Panc1 (cell line): ENCODE measurements at places on chromosomes 13 and 19. TPM values are rescaled to one million over a fixed set of nuclear protein-coding genes. Genes with fewer than 3 reads are reported as not detected.

The RFPL4A gene
- not detected for total RNA-seq

The ZNF730 gene
- 0.08 TPM for total RNA-seq

The KLK12 gene
- not detected for total RNA-seq

The ELAVL3 gene
- not detected for total RNA-seq

The MUC16 gene
- 3.4 TPM for total RNA-seq

GRCh38 chr13:40178130-40178529 lies 488.3 kb downstream of the FOXO1 start:
- H3K4me3 ChIP-seq = no peak overlapping the region
- H3K27ac ChIP-seq = no peak overlapping the region
- DNase-seq = no peak
- H3K36me3 ChIP-seq = no peaks in the 10 kb centered on the region
- no peaks in the 10 kb centered on the region for H3K4me1 ChIP-seq

DNA sequence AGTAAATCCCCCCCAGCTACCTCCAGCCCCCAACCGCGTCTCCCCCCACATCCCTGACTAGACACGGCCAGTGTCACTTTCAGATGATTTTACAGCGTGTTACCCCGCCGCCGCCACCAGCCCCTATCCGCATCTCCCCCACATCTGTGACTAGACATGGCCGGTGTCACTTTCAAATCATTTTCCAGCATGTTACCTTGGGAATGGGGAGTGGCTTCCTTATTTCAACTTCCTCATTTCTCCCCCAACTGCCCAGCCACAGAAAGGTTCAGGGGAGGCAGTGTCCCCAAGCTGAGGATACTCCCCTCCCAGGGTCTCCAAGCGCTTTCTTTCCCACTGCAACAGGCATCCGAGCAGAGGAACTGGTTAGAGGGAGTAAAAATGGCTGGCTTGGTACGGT lies 18.4 kb downstream of the ADGRL1 start:
- H3K27me3 ChIP-seq = no peaks in the 10 kb centered on the region
- H3K4me3 ChIP-seq = no peak overlapping the region
- DNase-seq = no peak
- no peaks in the 10 kb centered on the region for H3K4me1 ChIP-seq

- H3K27me3 ChIP-seq = no peaks in the 10 kb centered on the region
- no peaks in the 10 kb centered on the region for H3K4me1 ChIP-seq
- H3K27ac ChIP-seq = no peak overlapping the region
- H3K4me3 ChIP-seq = peak overlapping the region; percentile 32; the same call in 1 of the 2 replicates
Measured at GRCh38 chr19:56477429-56478338, 539 bp upstream of the ZNF667 start.

DNA sequence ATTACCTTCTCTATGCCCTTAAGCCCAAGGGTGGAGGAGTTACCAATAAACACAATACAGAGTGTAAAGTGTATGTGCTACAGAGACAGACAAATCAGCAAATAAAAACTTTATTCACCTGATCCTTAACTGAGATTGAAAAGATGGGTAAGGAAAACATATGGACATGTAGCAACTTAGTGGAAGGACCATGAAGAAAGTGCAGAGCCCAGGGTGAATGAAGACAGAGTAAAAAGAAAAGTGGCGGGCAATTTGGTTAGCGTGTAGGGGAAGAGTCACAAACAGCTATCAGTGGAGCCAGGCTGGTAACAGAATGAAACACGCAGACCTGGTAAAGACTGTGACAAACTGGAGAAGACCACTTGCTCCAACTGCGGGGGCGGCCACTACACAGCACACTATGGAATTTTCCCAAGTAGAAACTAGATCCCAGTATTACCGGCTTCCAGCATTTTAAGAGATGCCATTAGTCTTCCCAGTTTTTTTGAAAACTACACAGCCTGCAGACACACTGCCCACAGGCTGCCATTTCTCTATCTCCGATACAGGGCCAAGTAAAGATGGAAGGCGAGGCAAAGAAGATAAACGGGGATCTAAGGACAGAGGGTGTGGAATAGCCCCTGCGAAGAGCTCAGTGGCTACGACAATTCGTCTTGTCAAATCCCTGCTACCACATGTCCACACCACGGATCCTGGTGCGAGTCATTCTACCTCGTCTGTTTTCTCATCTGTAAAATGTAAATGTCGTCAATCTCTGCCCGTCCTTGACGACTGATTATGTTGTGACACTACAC lies 1.2 kb downstream of the UQCRFS1 start:
- H3K36me3 ChIP-seq = peaks cover 4% of the 10 kb centered on the region
- H3K27ac ChIP-seq = peak overlapping the region; percentile 97
- DNase-seq = no peak
- H3K4me1 ChIP-seq = peaks cover 17% of the 10 kb centered on the region; the same call in 1 of the 2 replicates

- DNase-seq = no peak
- no peaks in the 10 kb centered on the region for H3K36me3 ChIP-seq
- H3K4me1 ChIP-seq = no peaks in the 10 kb centered on the region
- no peak overlapping the region for H3K27ac ChIP-seq
- H3K27me3 ChIP-seq = 0 out of 2 replicates have a peak, but pooled peaks cover 2% of the 10 kb centered on the region
- H3K4me3 ChIP-seq = no peak overlapping the region
Measured at GRCh38 chr13:29689548-29689947, 94.1 kb upstream of the SLC7A1 start.

DNA sequence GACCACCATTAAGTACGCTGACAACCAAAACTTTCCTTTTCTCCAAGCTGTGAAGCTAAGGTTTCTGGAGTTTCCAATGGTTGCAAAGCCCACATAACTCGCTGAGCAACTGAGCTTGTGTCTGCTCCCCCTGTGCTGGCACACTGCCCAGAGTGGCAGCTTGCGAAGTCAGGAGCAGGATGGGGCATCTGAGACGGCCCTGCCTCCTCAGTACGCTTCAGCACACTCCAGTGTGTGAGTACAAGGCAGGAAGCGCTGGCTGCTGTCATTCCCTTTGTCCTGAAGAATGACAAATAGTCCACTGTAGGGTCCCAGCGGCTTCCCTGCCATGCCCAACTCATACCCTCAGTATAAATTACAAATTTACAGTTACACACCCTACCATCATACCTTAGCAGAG lies 51.5 kb downstream of the SKA3 start:
- H3K27me3 ChIP-seq = no peaks in the 10 kb centered on the region
- no peaks in the 10 kb centered on the region for H3K4me1 ChIP-seq
- H3K36me3 ChIP-seq = no peaks in the 10 kb centered on the region
- no peak overlapping the region for H3K4me3 ChIP-seq
- H3K27ac ChIP-seq = no peak overlapping the region
- no peak for DNase-seq

DNA sequence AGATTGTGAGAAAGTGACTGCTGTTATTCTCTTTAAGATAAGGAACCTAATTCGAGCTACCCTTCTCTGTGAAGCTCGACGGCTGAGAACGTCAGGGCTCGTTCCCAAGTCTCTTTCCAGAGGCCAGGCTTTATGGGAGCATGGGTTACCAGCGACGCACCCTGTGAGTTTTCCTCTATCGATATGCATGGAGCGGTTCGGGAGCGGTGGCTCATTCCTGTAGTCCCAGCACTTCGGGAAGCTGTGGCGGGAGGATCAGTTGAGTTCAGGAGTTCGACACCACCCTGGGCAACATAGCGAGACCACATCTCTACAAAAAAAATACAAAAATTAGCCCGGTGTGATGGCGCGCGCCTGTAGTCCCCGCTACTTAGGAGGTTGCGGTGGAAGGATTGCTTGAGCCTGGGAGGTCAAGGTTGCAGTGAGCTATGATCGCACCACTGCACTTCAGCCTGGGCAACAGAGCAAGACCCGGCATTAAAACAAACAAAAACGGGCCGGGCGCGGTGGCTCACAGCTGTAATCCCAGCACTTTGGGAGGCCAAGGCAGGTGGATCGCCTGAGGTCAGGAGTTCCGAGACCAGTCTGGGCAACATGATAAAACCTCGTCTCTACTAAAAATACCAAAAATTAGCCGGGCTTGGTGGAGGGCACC lies 681 bp upstream of the ZNF606 start:
- peak overlapping the region; percentile 85 for H3K27ac ChIP-seq
- H3K4me3 ChIP-seq = peak overlapping the region; percentile 90
- H3K27me3 ChIP-seq = no peaks in the 10 kb centered on the region

DNA sequence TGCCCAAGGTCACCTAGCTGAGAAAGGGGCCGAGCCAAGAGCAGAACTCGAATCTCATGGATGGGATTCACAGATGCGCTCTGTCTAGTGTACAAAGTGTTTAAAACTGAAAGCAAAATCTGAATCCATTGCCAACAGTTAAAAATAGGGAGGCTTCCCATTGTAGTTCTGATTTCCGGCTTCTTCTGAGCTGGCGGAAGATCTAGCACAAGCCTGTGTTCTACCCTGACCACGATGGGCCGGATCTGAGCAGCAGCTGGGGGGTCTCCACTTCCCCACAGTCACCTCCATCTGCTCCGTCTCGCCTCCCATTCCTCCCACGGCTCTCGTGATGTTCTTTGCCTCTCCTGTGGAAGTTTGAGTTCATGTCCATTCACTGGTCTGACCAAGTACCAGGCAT lies 2.4 kb downstream of the CACNG8 start:
- H3K4me1 ChIP-seq = peaks cover 22% of the 10 kb centered on the region
- H3K27me3 ChIP-seq = no peaks in the 10 kb centered on the region
- no peaks in the 10 kb centered on the region for H3K36me3 ChIP-seq
- H3K27ac ChIP-seq = peak overlapping the region; percentile 60
- no peak overlapping the region; the same call in 1 of the 2 replicates for H3K4me3 ChIP-seq

DNA sequence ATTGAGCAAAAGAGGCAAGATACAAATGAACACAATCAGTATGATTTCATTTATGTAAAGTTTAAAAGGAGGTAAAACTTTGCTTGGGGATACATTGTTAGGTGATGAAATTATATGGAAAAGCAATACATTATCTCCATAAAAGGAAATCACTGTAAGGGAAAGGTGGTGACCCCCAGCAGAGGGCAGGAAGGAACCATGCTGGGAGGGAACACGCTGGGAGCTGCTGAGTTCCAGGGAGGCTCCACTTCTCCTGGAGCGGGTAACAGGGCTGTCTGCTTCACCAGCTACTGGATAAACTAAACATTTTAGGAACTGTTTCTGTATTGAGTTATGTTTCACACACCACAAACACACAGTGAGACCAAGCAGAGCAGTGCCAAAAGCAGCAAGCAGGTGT lies 91.2 kb downstream of the KATNAL1 start:
- H3K4me1 ChIP-seq = no peaks in the 10 kb centered on the region
- H3K27ac ChIP-seq = no peak overlapping the region
- no peaks in the 10 kb centered on the region for H3K36me3 ChIP-seq
- DNase-seq = no peak
- no peak overlapping the region for H3K4me3 ChIP-seq

GRCh38 chr19:6721773-6722172 lies 1.3 kb upstream of the C3 start:
- no peak for DNase-seq
- H3K4me1 ChIP-seq = no peaks in the 10 kb centered on the region
- no peak overlapping the region for H3K4me3 ChIP-seq
- no peaks in the 10 kb centered on the region for H3K36me3 ChIP-seq
- no peaks in the 10 kb centered on the region for H3K27me3 ChIP-seq

DNA sequence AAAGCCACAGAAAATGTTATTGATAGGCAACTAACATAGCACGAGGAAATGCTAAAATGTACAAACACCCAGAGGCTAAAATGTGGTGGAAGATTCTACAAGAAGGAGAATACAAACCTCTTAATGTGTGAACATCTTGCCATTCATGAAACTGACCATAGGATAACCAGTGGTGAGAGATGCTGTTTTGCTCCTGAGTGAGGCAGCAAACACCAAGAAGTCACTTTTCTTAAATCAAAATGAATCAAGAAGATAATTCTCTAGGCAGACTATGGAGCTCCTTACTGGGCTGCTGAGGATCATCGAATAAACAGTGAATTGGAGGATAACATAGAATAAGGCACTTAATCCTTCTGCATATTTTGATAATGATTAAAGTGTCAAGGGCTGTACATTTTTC lies 375.4 kb upstream of the SLITRK6 start:
- H3K4me3 ChIP-seq = no peak overlapping the region
- no peaks in the 10 kb centered on the region for H3K27me3 ChIP-seq
- H3K4me1 ChIP-seq = no peaks in the 10 kb centered on the region
- no peaks in the 10 kb centered on the region for H3K36me3 ChIP-seq

DNA sequence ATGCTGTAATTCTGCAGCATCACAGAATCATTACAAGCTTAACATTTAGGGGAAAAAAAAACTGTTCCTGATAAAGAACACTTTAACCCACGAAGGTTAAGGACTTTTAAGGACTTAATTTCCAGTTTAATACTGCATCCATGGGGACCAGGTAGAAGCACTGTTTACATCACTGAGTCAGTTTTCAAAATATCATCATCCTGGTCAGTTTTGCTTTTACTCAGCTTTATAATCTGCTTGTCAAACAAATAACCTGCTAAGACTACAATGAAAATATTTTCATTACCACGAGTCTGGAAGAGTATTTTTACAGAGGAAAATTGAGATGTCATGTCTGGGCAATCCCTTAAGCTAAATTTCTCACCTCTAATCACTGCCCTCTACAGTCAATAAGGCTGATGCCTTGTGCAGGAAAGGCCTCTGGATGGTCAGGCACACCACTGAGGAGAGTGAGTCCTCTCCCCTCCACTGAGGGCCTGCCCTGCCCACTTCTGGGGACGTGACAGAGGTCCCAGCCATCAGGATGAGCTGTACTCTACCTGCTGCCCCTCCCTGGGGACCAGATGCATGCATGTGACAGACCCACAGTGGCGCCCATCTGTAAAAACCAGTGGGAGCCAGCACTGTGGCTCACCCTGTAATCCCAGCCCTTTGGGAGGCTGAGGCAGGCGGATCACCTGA lies 31.0 kb downstream of the FOXO1 start:
- no peaks in the 10 kb centered on the region for H3K4me1 ChIP-seq
- DNase-seq = no peak
- no peaks in the 10 kb centered on the region for H3K27me3 ChIP-seq
- no peak overlapping the region for H3K27ac ChIP-seq
- no peaks in the 10 kb centered on the region for H3K36me3 ChIP-seq

DNA sequence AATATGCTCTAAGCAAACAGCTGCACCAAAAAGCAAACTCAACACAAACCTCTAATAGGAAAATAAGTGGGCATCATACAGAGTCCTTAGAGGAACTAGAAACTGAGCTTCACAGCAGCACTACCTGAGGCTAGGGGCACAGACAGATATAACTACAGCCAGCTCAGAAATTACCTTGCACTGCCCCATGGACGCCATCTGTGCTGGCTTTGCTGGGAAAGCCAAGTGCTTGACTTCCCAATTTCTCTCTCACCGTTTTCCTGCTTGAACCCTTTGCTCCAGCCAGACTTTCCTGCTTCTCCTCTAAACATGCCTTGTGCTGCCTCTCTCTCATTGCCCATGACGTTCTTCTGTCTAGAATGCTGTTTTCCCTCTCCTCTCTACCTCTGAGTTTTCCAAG lies 29.3 kb downstream of the MTUS2 start:
- DNase-seq = no peak
- no peaks in the 10 kb centered on the region for H3K4me1 ChIP-seq
- H3K27me3 ChIP-seq = no peaks in the 10 kb centered on the region; the same call in 1 of the 2 replicates
- no peak overlapping the region for H3K4me3 ChIP-seq
- no peaks in the 10 kb centered on the region for H3K36me3 ChIP-seq
- H3K27ac ChIP-seq = no peak overlapping the region
